ENCODE measurements at places on chromosomes 3 and 15.

GRCh38 chr3:193933451-193933850 is 202.5 kb upstream of the HES1 start:
- no peak for DNase-seq

GRCh38 chr3:84965141-84965540 is 6.4 kb downstream of the CADM2 start:
- DNase-seq = no peak

DNA sequence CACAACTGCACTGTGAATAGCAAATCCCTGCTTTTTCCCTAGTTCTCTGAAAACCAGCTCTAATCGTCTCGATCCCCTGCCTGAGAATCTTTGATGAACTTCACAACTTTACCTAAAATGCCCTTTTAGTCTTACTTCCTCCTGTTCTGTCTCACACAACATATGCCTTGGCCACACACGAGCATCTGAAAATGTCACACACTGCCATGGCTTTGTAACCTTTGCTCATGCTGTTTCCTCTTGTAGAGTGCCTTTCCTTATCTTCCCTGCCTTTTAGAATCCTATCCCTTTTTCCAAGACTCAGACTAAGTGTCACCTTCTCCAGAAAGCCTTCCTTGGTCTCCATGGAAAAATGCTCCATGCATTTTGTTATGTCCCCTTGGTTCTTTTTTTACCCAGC is 71.4 kb upstream of the HACD2 start:
- no peak for DNase-seq

- DNase-seq = no peak
Measured at GRCh38 chr3:20669184-20669583, 483.2 kb upstream of the SGO1 start.

DNA sequence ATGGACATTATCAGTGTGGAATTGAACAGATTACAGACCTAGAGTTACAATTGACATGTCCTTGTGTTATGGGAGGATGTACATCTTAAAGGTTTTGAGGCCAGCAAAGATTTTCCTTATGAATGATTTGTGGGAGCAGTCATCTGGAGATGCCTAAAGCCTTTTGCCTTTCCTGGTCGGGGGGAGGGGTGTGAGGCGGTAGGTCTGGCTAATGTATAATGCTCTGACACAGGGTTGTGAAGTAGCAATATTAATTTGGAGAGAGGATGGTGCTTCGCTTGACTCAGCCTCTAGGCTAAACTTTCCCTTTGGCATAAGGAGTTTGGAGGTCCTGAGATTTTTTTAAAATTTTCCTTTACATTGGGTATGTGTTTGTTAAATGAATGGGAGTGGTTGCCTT is 23.3 kb downstream of the FBXO22 start:
- no peak for DNase-seq

GRCh38 chr3:155302481-155302880 is 9.0 kb upstream of the STRIT1 start:
- DNase-seq = no peak

- no peak for DNase-seq
Measured at GRCh38 chr3:29415482-29416223, 134.8 kb downstream of the RBMS3 start.

GRCh38 chr3:137110392-137110996 is 152.7 kb downstream of the IL20RB start:
- no peak for DNase-seq

DNA sequence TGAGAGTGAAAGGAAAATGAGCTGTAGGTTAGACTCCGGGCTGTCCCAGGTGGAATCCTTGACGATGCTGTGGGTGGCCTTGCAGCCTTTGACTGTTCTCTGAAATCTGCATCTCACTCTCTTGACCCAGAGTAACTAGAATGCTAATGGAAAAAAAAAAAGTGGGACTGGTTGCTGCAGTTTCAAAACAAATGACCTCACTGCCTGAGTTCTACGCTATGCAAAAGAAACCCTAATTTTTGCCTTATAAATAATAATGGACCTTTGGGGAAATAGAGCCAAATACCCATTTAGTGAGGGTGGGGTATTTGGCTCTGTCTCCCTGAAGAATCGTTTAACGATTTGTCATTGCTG is 309.7 kb upstream of the C2CD4B start:
- no peak for DNase-seq

DNA sequence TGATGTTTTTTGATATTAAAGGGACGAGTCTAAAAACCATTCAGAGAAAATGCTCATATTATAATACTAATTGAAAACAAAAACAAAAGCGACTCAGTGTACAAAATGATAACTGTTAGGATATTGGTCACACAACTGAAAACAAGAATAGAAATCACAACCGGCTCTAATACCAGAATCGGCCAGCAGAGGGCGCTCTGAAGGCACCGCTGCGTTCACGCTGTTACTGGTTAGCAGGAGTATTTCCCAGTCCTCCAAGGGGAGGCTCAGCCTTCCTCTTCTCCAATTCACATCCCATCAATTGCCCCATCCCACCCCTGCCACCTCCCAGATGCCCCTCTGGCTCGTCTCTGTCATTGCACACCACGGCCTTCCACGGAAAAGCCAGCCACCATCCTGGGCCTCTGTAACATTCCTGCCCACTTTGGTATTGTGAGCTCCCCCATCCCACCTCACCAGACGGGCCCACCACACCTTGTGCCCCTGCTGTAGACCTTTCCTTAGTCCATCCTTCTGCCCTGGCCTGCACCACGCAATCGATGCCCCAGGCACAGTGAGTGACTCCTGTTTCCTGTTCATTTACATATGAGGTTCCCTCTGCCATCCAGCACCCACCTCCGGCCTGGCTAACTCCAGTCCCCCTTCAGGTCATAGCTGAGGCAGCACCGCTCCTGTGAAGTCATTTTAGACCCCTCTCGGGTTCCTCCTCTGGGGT is 8.5 kb downstream of the FAM107A start:
- peak; percentile 76 for DNase-seq

Data from thyroid gland (tissue), 4 donors.